ENCODE measurements at places on chromosomes 4 and X.
A peak's percentile ranks its signal among the peaks of the same experiment; 100 is the strongest.

DNA sequence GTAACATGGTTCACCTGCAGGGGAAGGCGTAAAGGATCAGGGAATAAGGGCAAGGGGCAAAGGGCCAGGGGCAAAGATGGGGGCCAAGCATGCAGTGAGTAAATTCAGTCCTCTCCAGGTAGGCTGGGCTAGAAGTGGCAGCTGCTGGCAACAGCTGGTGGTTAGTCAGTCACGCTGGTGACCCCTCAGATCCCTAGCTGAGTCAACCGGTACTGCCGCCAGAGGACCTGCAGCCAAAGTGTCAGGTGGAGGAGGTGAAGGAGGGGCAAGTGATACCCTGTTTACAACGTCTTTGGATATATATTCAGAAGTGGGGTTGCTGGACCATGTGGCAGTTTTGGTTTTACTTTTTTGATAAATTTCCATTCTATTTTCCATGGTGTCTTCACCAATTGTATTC is 24.6 kb upstream of the NAP1L2 start:
- no peak for ATAC-seq

DNA sequence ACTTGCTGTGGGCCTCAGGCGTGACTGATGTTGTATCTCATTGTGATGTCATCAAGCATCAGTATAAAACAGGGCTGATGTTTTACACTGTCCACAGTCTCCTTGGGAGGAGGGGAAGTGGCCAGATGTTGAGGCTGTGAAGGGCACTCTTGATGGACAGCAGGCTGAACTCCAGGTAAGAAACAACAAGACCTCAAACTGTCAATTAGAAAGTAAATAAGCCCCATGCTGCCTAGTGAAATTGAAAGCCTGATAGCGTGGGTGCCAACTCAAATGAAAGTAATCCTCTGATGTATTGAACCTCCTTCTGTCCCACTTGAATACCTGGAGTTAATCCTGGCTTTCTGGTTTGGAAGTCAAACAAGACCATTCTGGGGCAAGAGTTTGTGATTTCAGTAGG is 19.7 kb downstream of the VSIG1 start:
- no peak for ATAC-seq

DNA sequence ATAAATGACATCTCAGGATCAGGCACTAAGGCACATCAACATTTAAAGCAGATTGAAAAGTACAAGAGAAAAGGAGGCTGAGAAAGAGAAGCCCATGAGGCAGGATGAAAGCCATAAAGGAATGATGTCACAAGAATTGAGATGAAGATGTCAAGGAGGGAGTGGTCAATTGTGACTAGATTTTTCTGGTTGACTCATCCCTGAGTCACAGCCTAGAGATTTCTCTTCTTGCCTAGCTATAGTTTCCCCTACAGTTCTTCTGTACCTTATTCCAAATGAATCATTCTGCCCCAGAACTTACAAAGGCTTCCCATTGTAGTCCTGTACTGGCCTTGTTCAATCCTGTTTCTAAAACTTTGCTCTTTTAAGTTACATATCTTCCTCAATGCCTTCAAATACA is 3.4 kb upstream of the USP53 start:
- peak; percentile 3 for ATAC-seq

GRCh38 chr4:129806986-129807385 is 711.0 kb downstream of the C4orf33 start:
- no peak for ATAC-seq

GRCh38 chr4:152672206-152673092 is 7.3 kb downstream of the TMEM154 start:
- ATAC-seq = no peak

GRCh38 chrX:134194915-134195314 is 42.1 kb upstream of the CCDC160 start:
- ATAC-seq = no peak

- no peak for ATAC-seq
These were observed 12.0 kb upstream of the CD38 start for GRCh38 chr4:15765910-15766697.

- ATAC-seq = peak; percentile 47
These were observed 1.2 kb downstream of the AKAP17A start for GRCh38 chrX:1592470-1593142.

GRCh38 chr4:123064390-123064789 is 142.0 kb upstream of the NUDT6 start:
- no peak for ATAC-seq

All from SK-N-SH treated with all-trans-retinoic acid at 6 μM for 48 hours (cell line).